ENCODE measurements at places on chromosomes 5 and 9.

- DNase-seq, result no peak
These were observed 85.2 kb downstream of the EHMT1 start for GRCh38 chr9:137703842-137704508.

DNA sequence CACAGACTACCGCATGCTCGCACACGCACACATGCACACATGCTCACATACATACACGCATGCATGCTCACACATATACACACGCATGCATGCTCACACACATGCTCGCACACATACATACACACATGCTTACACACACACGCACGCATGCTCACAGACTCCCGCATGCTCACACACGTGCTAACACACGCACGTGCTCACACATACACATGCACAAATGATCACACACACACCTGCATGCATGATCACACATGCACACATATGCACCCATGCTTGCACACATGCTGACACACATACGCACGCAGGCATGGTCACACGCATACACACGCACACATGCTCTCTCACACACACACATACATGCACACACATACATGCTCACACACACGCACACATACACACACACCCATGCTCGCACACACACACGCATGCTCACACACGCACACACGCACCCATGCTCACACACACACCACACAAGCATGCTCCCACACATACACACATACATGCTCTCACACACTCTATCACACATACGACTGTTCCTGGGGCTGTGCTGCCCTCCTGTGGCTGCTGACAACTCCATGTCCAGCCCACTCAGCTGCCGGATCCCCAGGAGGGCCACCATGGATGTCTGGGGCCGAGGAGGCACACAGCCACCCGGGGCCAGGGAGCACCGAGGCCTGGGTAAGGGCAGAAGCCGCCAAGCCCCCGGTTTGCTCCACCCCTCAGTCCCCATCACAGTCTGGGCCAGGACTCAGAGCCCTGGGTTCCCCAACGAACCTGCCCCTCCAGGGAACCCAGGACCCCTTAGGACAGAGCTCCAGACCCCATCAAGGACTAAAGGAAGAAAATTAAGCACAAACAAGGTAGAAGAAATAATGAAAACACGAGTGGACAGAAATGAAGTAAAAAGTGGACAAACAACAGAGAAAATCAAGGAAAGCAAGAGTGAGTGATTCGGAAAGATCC is 31.4 kb upstream of the EGFL7 start:
- peak; percentile 87 for DNase-seq

- no peak for DNase-seq
These were observed 33.4 kb downstream of the SEMA5A start for GRCh38 chr5:9512457-9512856.

- no peak for DNase-seq
These were observed 598 bp downstream of the RGP1 start for GRCh38 chr9:35749515-35750255.

DNA sequence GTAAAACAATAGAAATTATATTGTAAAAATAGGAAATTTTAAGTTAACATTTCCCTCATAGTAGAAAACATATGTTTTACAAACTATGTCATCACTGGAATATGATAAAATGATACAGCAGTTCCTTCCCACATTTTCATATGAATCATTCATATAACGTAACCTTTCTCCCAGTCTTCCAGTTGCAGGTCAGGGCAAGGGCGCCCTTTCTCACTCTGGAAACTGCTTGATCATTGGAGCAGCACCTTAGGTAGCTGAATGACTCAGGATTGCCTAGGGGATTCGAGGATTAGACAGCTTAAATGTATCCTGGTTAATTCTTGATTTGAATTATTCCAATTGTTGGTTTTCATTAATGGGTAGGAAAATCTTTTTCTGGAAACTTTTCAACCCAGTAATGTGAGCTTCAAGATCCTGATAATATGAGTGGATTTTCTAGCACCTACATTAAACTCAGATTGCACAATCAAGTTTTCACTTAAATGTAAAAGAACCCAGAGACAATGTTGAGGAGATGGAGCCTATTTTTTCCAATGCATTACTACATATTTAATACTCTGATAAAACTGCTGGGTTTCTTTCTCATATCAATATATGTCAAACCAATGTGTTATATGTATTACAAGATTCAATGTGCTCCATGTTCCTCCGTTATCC is 32.6 kb upstream of the ANXA1 start:
- DNase-seq, result no peak

DNA sequence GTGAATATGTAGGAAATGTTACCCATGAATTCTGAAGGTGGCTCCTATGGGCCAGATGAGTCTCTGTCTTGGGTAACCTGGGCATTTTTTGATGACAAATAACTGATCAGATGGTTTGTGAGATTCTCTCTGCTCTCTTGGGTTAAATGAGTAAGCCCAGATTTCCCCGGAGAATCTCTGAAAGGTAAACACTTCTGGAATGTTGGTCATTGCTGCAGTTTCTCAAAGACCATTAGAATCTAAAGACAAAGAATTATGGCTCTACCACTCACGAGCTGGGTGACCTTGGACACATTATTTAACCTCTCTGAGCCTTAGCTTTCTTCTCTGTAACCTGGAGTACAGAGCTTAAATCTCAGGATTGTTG is 191.2 kb downstream of the DAB2IP start:
- no peak for DNase-seq

DNA sequence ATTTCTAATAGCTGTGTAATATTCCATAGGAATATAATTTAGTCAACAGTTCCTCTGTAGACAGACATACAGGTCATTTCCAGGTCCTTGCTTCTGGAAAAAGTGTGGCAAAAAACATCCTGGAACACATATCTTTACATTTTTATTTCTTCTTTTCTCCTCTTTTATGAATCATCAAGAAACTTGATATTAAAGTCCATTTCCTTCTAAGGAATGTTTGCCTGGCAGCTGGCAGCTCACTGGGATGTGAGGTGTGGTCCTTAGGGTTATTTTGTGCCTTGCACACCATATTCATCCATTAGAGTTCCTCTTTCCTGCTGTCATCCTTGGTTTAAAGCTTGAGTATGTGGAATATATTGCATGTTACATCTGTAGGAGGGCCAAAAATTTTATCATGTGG is 122.0 kb downstream of the GALNT10 start:
- DNase-seq, result peak; percentile 5

DNA sequence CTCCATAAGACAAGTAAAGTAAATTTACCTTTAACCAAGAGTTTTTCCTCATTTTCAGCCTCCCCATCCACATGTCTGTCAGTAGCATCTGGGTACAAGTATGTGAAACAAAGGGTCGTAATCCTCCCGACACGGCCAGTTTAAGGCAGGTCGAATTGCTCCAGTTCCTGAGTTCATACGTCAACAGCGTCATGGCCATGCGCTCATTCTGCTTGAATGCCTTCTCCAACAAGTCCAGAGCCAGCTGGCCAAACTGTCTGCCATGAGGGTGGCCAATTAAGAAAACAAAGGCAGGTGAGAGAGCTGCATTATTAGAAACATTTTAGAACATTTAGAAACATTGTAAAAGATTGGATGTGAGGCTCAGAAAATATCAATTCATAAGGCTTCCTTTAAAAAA is 87.5 kb downstream of the TRPM6 start:
- DNase-seq, result no peak

DNA sequence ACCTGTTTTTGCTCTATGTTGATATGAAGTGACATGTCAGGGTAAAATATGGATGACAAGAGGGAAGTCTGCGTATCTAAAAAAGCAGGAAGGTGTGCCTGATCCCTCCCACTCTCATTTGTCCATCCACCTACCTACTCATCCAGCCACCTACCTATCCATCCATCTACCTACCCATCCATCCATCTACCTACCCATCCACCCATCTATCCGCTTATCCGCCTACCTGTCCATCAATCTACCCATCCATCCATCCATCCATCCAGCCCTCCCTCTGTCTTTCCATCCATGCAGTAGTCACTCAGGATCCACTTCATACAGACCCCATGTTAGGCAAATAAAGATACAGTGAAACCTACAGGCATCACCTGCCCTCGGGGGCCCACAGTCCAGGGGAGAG is 32.4 kb downstream of the LMX1B start:
- DNase-seq, result no peak

- no peak for DNase-seq
These were observed 25.0 kb upstream of the CPLX2 start for GRCh38 chr5:175846332-175846731.

- no peak for DNase-seq
These were observed 10.0 kb upstream of the ATG10 start for GRCh38 chr5:81961651-81962440.

DNA sequence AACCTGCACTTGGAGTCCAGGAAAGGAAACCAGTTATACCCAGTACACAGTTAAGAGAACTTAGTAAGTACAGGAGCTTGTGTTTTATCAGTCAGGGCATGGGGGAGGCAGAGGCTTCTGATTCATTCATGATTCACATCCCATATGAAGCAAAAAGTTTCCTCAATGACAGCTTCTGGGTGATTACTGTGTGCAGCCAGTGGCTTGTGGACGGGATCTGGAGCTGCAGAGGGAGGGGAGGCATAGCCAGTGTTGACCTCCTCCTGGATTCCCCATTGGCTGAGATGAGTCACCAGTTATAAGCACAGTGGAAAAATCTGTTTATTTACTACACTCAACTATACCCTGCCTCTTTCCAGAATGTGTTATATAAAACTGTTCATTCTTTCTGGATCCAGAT is 17.7 kb downstream of the IL31RA start:
- no peak for DNase-seq

DNA sequence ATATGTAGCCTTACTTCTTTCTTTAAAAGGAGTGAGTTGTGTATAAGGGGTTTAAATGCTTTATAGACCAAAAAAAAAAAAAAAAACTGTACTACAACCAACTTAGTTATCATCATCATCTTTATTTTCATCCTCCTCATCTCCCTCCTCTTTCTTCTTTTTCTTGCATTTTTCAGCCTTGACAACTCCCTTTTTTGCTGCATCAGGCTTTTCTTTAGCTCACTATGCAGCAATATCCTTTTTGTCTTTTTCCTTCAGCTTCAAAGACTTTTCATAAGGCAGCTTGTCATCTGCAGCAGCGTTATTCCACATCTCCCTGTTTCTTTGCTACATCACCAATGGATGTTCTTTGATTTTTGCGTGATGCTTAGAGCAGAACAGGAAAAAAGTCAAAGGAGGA is 526.0 kb downstream of the ZNF608 start:
- DNase-seq, result no peak

DNA sequence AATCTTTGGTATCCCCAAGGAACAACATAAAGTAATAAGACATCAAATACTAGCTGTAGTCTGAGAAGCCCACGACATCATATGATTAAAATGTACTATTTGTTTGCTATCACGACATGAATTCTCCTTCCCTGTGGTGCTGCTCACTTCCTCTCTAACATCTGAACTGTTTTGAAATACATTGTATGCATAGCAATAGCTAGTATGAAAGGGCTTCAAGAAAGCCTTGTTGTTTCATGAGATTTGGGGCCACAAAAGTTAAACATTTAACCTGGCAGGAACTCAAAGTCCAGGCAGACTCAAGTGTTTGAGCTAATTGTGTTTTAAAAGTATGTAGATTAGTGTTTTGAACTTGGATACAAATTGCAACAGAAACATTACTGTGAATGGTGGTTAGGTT is 237.4 kb upstream of the PTGER4 start:
- no peak for DNase-seq

DNA sequence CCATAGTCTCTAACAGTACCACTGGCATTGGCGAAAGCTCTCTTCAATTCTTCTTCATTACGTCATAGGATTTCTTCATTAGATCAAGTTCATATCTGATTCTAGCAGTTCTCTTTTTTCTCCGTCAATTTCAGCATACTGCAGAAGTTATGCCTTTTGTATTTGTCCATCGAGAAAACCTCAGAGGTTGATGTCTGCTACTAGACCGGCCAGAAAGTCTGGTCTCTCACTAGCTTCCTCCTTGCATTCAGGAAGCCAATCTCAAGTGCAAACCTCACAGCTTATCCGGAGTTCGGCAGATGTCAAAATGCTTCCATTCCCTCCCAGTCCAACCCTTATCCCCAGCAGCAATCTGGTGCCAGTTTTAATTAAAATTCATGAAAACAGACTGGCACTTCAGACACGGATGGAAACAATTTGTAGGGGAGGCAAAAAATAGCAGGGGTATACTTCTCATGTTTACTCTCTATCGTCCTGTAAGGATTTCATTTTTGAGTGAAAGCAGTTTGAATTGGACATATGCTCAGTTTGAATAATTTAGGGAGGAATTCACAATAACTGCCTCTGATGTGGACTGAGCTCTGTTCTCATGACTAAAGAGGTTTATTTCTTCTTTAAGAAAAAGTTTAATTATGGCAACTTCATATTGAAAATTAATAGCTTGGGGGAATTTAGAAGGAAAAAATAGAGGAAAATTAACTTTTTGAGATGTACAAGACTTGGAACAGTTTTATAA is 56.4 kb upstream of the TMC1 start:
- DNase-seq, result no peak

- no peak for DNase-seq
These were observed 2128.3 kb upstream of the C9orf72 start for GRCh38 chr9:29701559-29701958.

DNA sequence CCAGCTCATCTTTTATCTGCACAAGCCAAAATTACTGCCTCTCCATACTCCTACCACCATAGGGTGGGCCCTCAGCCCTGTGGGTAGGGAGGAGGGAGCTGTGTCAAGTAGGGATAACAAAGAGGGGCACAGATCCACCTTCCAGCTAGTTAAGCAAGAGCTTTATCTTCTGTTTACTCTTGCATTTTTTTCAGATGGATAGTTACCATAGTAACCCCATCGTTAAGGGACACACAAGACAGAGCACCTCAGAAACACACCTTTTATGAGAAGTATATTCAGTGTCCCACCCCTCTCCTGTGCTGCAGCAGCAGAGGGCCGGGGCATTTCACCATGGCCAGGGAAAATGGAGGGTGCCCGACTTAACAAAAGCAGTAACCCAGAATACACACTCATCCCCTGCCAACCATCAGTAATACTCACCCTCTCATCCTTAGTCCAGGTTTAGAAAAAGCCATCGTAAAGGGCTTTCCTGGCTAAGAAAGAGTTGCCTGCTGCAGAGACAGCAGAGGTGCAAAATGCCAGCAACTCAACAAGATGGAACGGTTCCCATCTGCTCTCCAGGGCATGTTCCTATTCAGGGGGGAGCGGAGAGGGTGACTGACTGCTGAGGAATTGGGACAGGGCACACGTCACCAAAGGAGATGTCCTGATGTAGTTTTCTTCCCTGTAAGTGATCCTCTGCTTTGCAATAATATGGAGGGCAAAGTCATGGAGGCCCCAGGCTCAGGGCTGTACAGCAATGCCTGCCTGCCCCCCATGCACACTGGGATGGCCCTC is 25.1 kb downstream of the MACROH2A1 start:
- no peak for DNase-seq

- DNase-seq, result no peak
These were observed 312.1 kb upstream of the CDH18 start for GRCh38 chr5:20300110-20300509.

GRCh38 chr5:91058575-91058974 is 324.5 kb downstream of the ARRDC3 start:
- DNase-seq, result no peak

Data from ecto neural progenitor cell (in vitro differentiated cells).